Kidney (tissue), 22 donors: ENCODE measurements at places on chromosomes 7 and 10. TPM values are rescaled to one million over a fixed set of nuclear protein-coding genes. Genes with fewer than 3 reads are reported as not detected.
A peak's percentile ranks its signal among the peaks of the same experiment; 100 is the strongest.

Gene ITGA8
- 22.1 TPM for total RNA-seq

DNA sequence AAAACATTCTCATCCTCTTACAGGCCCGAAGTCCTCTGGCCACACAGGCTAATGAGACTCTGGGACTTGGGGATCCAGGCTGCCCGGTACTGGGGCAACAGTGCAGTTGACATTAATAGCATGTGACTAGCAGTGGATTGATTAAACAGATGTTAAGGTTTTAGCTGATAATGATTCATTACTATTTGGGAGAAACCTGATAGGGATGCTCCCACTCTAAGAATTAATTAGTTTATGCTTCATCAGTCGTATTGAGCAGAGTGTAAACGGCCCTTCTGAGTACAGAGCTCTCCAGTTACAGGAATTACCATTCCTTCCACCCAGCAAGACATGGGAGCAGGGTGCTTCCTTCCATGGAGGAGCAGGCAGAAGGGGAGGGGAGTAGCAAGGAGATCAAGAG, 82.7 kb downstream of the RPS24 start:
- peak; percentile 50 for DNase-seq

GRCh38 chr10:21368728-21369425, 156.6 kb downstream of the SKIDA1 start:
- DNase-seq = peak; percentile 68

DNA sequence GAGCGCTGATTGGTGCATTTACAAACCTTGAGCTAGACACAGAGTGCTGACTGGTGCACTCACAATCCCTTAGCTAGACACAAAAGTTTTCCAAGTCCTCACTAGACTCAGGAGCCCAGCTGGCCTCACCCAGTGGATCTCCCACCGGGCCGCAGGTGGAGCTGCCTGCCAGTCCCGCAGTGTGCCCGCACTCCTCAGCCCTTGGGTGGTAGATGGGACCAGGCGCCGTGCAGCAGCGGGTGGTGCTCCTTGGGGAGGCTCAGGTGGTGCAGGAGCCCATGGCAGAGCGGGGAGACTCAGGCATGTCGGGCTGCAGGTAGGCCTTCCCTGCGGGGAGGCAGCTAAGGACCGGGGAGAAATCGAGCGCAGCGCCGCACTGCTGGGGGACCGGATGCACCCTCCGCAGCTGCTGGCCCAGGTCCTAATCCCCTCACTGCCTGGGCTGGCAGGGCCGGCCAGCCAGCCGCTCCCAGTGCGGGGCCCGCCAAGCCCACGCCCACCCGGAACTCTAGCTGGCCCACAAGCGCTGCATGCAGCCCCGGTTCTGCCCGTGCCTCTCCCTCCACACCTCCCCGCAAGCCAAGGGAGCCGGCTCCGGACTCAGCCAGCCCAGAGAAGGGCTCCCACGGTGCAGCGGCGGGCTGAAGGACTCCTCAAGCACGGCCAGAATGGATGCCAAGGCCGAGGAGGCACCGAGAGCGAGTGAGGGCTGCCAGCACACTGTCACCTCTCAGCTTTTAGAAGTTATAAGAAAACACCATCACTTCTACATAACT, 128.9 kb downstream of the ZNF438 start:
- peak; percentile 63 for DNase-seq

GRCh38 chr7:94087664-94088352, 83.7 kb upstream of the BET1 start:
- DNase-seq = peak; percentile 22

DNA sequence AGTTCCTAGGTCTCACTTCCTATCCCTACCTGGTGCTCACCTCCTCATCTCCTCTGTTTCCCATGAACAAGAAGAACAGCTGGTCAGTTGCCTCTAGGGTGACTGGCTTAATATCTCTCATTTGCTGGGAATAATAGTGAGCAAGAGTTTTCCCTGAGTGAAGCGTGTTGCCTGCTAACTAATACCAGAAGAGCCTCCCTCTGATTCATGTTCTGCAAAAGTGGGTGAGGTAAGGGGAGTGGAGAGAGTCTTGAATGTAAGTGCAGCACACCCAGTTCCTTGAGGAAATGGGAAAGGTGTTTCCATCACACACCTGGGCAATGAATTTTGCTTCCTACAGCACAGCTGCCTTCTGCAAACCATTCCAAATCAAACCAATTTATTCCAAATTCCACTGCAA, 29.6 kb downstream of the FZD1 start:
- no peak for DNase-seq

DNA sequence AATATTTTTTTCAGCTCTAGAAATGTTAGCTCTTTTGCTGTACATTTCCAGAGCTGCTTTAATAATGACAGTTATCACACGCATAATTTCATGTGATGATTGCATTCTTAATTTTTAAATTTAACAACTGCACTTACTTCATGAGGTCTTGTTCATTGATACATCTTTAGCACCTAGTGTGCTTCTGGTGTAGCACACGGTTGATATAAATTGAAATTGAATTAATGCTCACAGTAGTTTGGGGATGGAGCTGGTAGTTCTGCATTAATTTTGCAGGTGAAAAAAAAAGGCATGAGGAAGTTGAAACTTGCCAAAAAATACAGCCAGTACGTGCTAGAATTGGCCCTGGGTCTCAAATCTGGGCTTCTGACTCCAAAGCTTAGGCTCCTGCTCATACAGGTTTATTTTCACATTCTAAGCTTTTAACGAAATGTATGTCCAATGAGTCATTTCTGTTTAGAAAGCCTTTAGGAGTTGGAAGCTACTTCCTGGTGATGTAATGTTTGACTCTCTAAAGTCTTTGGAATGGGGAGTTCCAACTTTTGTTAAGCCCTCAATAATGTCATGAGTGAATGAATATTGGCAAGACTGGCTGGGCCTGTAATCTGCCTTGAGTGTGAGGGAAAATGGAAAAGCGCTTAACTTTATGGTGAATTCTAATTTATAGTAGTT, 62.5 kb downstream of the DAGLB start:
- DNase-seq = no peak

DNA sequence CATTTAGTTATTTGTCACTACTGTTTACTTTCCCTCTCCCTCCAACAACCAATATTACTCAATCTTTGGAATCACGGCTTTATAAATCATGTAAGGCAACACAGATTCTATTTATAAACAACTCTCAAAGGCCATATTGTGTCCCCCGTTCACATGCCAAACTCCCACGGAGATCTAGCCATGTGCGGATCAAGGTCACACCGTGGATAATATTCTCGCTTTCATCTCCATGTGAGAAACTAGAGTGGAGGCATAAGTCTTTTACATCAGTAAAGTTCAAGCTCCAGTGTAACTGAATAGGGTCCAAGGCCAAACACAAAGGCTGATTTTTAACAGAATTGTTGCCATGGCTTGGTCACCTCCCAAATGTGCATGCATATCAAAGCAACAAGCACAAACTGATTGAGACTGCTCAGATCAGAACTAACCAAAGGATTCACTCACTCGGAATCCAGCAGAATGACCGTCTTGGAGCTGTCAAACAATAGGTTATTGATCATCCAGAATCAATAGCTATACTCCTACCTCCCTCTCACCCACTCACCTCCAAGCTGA, 569.5 kb upstream of the LRRN3 start:
- peak; percentile 3 for DNase-seq

Gene CCL26
- total RNA-seq = 0.88 TPM

DNA sequence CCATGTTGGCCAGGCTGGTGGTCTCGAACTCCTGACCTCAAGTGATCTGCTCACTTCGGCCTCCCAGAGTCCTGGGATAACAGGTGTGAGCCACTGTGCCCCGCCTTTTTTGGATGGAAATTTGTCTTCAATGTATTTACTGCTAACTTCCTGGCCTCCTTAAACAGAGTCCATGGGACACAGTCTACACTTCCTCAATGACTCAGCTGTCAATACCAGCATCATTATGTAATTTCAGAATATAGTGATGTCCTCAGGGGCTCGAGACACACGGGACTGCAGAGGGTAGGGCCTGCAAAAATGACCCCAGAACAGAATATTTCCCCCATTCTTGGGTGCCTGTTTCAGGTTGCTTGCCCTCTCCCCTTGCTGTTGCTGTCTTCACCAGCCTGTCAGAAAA, 31.1 kb downstream of the CAMK2G start:
- no peak for DNase-seq

Gene NCF1
- 8.4 TPM for total RNA-seq

DNA sequence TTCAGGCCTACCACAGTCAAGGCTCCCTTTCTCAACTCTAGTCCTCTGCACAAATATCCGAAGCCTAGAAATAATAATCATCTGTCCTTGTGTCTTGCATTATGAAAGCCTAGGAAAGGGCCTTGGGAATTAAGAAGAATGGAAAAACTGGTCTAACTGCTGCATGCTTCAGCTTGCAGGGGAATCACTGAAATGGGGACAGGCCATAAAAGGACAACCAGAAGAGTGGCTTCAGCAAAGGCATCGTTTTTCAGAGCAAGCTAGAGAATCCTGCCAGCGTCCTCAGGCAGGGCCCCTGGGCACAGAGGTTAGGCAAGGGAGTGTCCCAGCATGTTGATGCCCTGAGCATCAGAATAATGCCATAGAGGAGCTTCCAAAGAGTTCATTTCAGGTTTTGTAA, 13.2 kb downstream of the ERVW-1 start:
- DNase-seq = no peak

DNA sequence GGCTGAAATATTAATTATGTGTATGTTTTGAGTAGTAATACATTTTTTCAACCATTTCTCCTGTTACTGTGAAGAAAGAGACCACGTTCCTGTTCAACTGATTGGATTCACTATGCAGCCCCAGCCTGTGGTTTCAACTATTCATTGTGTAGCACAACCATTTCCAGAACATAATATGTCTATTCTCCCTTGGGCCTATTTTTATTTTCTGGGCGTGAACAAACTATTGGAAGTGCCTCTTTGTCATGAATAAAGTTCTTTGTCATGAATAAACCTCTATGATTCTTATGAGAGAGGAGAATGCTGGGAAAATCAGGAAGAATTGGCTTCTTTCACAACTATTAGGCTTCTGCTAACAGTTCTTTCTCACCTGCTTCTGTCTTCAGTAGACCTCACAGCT, 152.4 kb downstream of the GNAT3 start:
- no peak for DNase-seq

Gene EPO
- not detected for total RNA-seq

Gene OR2A42
- 0.06 TPM for total RNA-seq

GRCh38 chr10:51301644-51302043, 227.4 kb downstream of the PRKG1 start:
- DNase-seq = no peak

Gene PLCE1
- 8.7 TPM for total RNA-seq

GRCh38 chr7:132575419-132575981, 770 bp downstream of the PLXNA4 start:
- DNase-seq = peak; percentile 81

Gene ADRB1
- 0.72 TPM for total RNA-seq

GRCh38 chr10:129280908-129281586, 186.0 kb upstream of the MGMT start:
- no peak for DNase-seq

GRCh38 chr10:19250546-19250945, 201.9 kb downstream of the MALRD1 start:
- DNase-seq = no peak

Gene GPR15LG
- 0.44 TPM for total RNA-seq

GRCh38 chr10:61100887-61101286, 156.9 kb upstream of the RHOBTB1 start:
- peak; percentile 68 for DNase-seq

Gene CALML5
- not detected for total RNA-seq

DNA sequence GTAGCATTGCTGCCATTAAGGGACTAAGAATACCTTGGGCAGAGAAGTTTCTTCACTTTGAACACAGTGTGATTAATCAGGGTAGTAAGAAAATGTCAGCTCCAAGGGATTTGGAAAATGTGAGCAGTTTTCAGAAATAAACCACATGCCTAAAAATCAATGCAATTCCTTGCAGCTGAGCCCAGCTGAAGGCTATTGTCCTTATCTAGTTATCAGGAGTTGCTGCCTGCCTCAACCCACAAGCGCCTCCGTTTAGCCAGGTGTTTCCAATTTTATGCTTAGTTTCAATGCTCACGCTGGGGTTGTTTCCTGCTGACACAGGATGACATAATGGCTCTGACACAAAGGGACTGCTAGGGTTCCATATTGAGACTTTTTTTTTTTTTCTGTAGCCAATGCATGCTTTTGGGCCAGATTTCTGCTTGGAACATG, 132.3 kb upstream of the ANK3 start:
- DNase-seq = peak; percentile 30

Gene PCDH15
- not detected for total RNA-seq

- no peak for DNase-seq
These were observed 15.0 kb upstream of the COL28A1 start for GRCh38 chr7:7550663-7551062.

DNA sequence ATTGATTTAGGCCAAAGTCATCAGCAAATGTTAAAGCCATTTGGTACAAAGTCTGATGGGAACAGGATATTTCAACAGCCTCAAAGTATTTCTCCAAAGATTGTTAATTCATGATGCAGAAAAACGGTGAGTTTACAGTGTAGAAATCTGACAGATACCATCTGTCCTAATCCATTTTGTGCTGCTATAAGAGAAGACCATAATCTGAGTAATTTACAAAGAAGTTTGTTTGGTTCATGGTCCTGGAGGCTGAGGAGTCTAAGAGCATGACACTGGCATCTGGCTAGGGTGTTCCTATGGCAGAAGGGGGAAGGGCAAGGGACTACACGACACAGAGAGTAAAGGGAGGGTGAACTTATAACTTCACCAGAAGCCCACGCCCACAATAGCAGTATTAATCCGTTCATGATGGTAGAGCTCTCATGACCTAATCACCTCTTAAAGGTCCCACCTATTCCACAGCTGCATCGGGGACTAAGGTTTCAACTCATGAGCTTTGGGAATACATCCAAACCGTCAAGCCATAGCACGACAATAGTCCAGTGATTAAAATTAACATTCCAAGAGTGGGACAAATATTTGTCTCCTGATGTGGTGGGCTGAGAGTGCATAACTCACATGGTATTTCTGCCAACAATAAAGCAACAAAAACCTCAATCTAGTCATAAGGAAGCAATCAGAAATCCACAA, 298.6 kb upstream of the AKR1E2 start:
- no peak for DNase-seq
